ENCODE measurements at places on chromosomes 7 and 10.
A peak's percentile ranks its signal among the peaks of the same experiment; 100 is the strongest.

DNA sequence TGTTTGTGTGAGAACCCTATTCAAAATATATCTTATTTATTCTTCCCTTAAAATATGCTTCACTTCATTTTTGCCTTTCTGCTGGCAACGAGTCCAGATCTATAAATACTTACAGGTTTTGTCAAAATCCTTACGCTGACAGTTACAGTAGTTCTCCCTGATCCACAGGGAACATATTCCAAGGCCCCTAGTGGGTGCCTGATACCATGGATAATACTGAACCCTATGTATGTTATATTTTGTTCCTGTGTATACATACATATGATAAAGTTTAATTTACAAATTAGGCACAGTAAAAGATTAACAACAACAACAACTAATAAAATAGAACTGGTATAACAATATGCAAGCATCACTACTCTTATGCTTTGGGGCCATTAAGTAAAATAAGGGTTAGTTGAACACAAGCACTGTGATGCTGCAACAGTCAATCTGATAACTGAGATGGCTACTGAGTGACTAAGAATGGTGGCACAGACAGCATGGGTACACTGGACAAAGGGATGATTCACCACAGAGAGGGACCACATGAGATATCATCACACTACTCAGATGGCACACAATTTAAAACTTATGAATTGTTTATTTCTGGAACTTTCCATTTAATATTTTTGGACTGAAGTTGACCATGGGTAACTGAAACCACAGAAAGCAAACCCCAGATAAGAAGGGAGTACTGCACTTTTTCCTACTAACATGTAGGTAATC lies 29.4 kb upstream of the PCGF5 start:
- peak; percentile 70 for DNase-seq

- DNase-seq, result no peak
Measured at GRCh38 chr7:10116511-10116910, 857.2 kb upstream of the PHF14 start.

DNA sequence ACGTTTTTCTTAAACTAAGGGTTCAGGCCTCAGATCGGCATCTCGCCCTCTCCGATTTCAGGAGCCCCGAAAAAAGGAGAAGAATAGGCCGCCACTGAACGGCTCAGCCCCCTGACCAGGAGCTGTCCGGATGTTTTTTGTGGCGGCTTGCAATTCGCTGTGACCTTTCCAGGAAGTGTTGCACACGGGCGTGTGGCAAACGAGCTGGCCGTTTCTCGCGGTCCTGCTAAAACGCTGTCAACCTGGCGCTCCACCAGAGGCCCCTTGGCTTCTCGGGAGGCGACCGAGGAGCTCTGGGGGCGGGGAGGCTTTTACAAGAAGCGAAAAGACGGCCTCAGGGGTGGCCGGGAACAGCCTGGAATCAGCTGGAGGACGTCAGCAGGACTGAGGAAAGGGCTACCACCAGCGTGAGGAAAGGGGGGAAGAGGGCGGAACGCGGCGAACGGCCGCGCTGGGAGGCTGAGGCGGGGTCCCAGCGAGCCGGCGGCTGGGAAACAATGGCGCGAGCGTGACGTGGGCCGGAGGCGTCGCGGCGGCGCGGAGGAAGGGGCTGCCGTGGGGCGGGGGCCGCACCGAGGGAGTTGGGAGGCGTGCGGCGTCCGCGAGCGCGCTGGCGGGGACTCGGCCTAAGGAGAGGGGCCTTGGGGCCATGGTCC lies 493 bp downstream of the NT5C2 start:
- peak; percentile 87 for DNase-seq

GRCh38 chr7:39510864-39511354 lies 55.3 kb upstream of the YAE1 start:
- peak; percentile 46 for DNase-seq

GRCh38 chr10:125010362-125010761 lies 68.4 kb downstream of the ZRANB1 start:
- no peak for DNase-seq

- DNase-seq, result peak; percentile 26
Measured at GRCh38 chr7:20280475-20281351, 50.0 kb upstream of the ITGB8 start.

DNA sequence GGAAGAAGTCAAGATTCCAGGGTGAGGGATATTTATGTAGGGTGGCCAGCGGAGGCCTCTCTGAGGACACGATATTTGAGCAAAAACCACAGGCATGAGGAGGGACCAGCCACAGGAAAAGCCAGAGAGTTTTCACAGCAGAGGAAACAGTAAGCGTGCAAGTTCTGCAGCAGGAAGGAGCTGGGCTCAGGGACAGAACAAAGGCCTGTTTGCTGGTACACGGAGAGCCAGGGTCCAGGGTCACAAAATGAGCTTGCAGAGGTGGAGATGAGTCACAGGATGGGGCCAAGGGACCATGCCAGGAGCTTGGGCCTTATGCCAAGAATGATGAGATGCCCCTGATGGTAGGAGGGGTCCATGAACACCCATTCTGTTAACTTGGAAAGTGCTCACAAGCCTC lies 283.5 kb downstream of the PLXNA4 start:
- DNase-seq, result peak; percentile 4

- DNase-seq, result peak; percentile 27
Measured at GRCh38 chr10:88437411-88437810, 145.7 kb downstream of the RNLS start.
